Activated T-helper 17 cell treated with anti-CD3 and anti-CD28 coated beads, Interleukin-2, amount 50 U/mL, for 72 hours (primary cell): ENCODE measurements at places on chromosomes 13 and 19.

GRCh38 chr13:29594710-29595379, 643 bp downstream of the SLC7A1 start:
- peak; percentile 58 for ATAC-seq

- ATAC-seq: no peak
These were observed 43.7 kb downstream of the NUMBL start for GRCh38 chr19:40646743-40647254.

DNA sequence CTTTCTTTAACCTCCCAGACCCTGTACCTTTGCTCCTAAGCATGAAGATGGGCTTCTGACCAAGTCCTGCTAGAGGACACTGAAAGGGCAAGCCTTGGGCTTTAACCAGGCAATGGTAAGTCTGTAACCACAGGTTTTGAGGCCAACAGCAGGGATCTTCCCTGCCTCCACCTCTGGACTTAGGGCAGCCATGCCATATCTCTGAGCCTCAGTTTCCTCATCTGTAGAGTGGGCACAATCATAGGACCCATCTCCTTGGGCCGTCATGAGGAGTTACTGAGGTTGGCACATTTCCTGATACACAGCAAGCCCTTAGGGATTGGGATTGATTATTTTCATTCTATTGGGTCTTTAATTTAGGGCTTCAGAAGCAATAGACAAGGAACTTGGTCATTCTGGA, 14.7 kb downstream of the KLK1 start:
- no peak for ATAC-seq

GRCh38 chr19:46745521-46746280, at the start of gene FKRP:
Gene FKRP (plus strand): TSS chr19:46746057. CDS start chr19:46755451, 9,394 bp downstream.
- ATAC-seq: peak; percentile 69

- ATAC-seq: no peak
These were observed 76.6 kb downstream of the SERP2 start for GRCh38 chr13:44449999-44450821.
